T-helper 17 cell (primary cell): ENCODE measurements at places on chromosomes 16 and 17. TPM values are rescaled to one million over a fixed set of nuclear protein-coding genes. Genes with fewer than 3 reads are reported as not detected.

CDH11 gene
- total RNA-seq: not detected

- no peak overlapping the region for H3K27ac ChIP-seq
- no peak overlapping the region for H3K4me3 ChIP-seq
- no peak for DNase-seq
- peaks cover 6% of the 10 kb centered on the region for H3K27me3 ChIP-seq
- H3K36me3 ChIP-seq: no peaks in the 10 kb centered on the region
Measured at GRCh38 chr16:4911970-4912386, 25.0 kb downstream of the PPL start.

DGKE gene
- total RNA-seq: 29.1 TPM

GRCh38 chr17:44323359-44324091 is 1.1 kb downstream of the SLC25A39 start:
- H3K4me1 ChIP-seq: peaks cover 16% of the 10 kb centered on the region
- peak overlapping the region; percentile 93 for H3K4me3 ChIP-seq
- H3K27ac ChIP-seq: peak overlapping the region; percentile 24
- H3K36me3 ChIP-seq: peaks cover 2% of the 10 kb centered on the region

DNA sequence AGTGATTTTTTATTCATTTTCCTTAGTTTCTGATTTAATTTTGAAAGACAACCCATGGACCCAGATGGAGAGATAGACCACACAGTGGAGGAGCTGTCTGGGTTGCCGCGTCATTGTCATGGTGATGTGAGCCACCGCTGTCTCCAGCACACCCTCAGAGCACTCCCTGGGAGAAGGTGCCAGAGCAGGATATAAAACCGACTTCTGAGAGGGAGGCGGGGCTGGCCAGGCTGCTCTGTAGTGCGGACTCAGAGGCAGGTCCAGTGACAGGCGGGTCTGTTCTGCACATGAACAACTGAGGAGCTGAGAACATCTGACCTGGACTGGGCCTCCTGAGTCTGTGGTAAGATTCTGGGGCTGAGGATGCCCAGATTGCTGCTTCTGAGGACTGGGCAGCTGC is 216.3 kb upstream of the NLRP1 start:
- no peaks in the 10 kb centered on the region for H3K36me3 ChIP-seq
- H3K27ac ChIP-seq: no peak overlapping the region
- DNase-seq: no peak
- H3K4me1 ChIP-seq: peaks cover 3% of the 10 kb centered on the region
- no peak overlapping the region for H3K4me3 ChIP-seq

- H3K36me3 ChIP-seq: peaks cover 2% of the 10 kb centered on the region
- H3K27ac ChIP-seq: no peak overlapping the region
- no peak overlapping the region for H3K4me3 ChIP-seq
- H3K4me1 ChIP-seq: no peaks in the 10 kb centered on the region
- no peaks in the 10 kb centered on the region for H3K27me3 ChIP-seq
- DNase-seq: no peak
Measured at GRCh38 chr16:73714976-73715375, 581.6 kb upstream of the PSMD7 start.

KRT27 gene
- not detected for total RNA-seq

- no peaks in the 10 kb centered on the region for H3K36me3 ChIP-seq
- H3K4me3 ChIP-seq: no peak overlapping the region
- H3K4me1 ChIP-seq: peaks cover 2% of the 10 kb centered on the region
- peak; percentile 5 for DNase-seq
- no peak overlapping the region for H3K27ac ChIP-seq
Measured at GRCh38 chr16:73956587-73957494, 339.8 kb upstream of the PSMD7 start.

PIK3R6 gene
- total RNA-seq: 0.67 TPM

PRSS8 gene
- total RNA-seq: not detected

FKBP10 gene
- not detected for total RNA-seq

EPN3 gene
- total RNA-seq: not detected

TP53TG3F gene
- not detected for total RNA-seq

- H3K27me3 ChIP-seq: no peaks in the 10 kb centered on the region
- H3K4me3 ChIP-seq: no peak overlapping the region
- H3K27ac ChIP-seq: no peak overlapping the region
- DNase-seq: no peak
Measured at GRCh38 chr16:23802776-23803175, 33.0 kb upstream of the PRKCB start.
